Tibial nerve (tissue), 4 donors: ENCODE measurements at places on chromosomes 11 and 22.

DNA sequence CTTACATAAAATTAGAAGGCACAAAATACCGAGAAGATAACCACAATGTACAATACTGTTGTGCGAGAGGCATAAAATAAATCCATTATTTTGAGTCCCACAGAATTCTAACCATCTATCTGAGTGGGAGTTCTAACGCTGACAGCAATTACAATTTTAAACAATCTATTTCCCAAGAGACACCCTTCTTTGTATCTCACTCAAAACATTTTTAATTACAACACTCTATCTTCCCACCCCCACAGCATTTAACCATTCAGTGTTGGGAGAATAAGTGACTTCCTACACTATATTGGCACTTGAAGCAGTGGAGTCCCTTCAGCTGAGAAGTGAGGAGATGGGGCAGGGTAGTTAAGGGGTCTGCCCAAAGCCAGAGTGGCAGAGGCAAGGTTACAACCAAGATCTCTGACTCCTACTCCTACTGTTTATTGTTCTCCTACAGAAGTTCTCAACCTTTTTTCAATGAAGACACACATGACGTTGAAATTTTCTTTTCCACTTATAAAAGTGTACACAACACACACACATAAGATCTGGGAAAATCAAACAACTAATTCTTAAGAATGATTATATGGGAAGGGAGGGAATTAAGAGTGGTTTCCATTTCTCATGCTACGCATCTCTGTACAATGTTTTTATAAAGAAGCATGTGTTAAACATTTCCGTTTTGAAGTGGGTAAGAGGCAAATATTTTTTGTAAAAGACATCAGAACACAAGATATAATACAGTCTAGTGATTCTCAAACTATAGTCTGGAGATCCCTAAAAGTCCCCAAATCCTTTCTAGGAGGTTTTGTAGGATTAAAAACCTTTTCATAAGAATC lies 10.9 kb downstream of the SLC25A17 start:
- DNase-seq: no peak

GRCh38 chr22:36319595-36320497 lies 66.9 kb downstream of the APOL1 start:
- DNase-seq: no peak

DNA sequence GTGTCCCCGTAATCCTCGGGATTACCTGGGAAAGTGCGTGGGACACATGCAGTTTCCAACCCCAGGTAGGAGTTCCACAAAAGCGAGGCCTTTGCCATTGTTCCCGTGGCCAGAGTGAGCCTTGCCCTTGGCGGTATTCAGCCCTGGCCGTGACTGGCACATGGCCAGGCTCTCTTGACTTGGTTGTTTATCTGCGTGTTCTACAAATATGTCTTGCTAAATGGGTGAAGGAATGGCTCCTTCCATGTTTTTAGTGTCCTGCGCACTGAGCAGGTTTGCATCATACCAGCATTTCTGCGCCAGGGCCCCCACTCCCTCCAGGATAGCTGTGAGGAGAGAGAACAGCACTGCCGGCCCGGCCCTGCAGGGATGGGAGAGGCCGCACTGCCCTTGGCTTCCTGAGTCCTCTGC lies 20.0 kb downstream of the POLR3H start:
- DNase-seq: peak; percentile 66

GRCh38 chr22:29700206-29700899 lies 19.4 kb upstream of the CABP7 start:
- DNase-seq: no peak

GRCh38 chr11:14248580-14248981 lies 110.4 kb downstream of the RRAS2 start:
- no peak for DNase-seq

DNA sequence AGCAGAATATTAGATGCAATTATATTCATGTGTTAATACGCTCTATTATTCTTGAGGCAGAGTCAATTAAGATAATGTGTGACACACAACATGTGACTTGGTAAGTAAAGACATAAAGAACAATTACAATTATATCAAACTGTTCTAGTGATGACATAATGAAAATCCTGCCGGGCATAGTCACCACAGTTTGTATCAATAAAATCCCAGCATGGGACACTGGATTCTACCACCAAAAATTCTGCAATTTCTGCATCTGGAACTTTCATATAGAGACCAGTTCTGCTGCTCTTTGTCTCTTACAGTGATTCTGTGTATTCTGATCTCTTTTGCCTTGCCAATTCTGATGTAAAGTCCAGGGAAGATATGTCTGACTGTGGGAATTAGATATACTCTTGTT lies 495.6 kb upstream of the LRRC4C start:
- DNase-seq: no peak

DNA sequence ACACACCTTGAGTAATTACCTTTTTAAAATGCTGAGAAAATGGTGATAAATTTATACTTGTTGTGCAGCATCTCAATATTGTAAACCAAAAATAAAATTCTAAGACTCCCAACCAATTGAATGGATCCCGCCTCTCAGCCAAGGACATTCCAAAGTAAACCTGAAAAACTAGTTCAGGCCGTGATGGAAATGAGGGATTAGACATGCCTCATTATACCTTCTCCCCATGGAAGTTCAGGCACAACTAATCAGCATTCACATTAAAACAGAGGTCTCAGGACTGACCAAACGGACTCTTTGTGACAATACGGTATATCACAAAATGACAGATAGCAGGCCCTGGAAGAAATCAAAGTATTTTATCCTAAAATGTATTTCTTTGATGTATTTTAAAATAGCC lies 907.4 kb upstream of the RAG2 start:
- DNase-seq: no peak

DNA sequence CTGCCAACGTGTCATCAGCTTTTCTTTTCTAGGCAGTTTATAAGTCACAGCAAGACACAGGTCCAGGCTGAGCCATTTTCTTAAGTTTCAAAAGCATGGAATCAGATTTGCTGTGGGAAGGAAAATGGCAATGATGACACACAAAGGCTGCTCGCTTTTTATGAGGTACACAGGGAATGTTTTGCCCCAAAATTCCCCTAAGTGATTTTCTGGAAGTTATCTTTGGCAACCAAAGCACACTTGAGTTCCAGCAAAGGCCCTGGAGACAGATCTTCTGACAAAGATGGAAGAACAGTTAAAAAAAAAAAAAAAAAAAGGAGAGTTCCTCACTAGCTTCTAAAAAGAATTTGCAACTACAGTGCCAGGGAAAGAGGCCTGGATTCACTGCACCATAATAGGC lies 260.8 kb downstream of the LARGE1 start:
- peak; percentile 60 for DNase-seq

- no peak for DNase-seq
These were observed 24.1 kb upstream of the APOA1 start for GRCh38 chr11:116861539-116861938.

DNA sequence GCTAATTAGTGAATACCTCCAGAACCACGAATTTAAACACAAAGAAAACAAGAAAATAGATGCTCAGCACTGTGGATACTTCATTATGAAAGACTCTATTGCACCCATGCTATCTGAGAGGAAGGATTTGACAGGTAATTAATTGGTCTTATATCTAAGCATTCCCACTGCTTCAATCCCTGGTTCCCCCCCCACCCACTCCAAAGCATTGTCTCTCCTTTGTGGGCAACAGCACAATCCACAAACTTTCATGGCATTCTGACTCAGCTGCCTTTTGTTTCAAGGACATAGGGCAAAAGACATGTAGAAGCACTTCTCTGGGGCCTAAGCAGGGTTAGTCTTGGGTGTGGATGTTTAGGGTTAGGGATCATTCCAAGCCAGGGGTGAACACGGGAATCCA lies 551.4 kb downstream of the BUD13 start:
- DNase-seq: no peak

DNA sequence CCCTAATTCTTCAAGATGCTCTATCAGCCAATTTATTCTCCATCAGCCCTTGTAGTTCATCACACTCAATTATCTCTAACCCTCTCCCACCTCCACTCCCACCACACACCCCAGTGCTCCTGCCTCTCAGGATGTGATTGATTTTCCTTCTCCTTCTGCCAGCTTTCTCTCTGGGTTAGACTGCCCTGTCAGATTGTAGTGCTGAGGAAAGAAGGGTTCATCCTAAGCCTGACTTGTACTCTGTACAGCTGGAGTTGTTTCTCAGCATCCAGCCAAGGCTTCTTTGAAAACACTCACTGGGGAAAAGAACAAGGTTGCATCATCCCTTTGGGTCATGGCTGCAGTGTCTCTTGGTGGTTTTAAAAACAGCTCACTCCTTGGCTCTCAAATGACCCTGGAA lies 61.2 kb downstream of the CECR2 start:
- DNase-seq: no peak

GRCh38 chr22:24101966-24102365 lies 79.3 kb upstream of the SUSD2 start:
- no peak for DNase-seq

- DNase-seq: no peak
These were observed 12.9 kb downstream of the TMEM132A start for GRCh38 chr11:60937144-60937527.

DNA sequence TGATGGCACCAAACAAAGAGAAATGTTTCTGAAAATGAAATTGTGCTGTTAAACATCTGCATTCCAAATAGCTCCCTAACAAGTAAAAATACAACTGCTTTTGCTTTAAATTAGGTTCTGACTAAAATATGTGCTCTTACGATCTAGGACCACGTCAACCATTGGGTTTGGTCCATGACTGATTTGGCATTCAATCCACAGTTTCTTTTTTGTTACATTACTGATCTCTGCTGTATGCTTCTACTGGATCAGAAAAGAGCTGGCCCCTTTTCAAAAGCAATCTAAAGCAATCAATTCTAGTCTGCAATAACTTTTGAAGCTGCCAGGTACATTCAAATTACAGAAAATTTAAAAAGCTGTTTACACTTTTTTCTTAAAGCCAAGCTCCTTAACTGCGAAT lies 1047.1 kb upstream of the CCDC90B start:
- DNase-seq: no peak

GRCh38 chr11:67731583-67731982 lies 57.2 kb upstream of the ALDH3B2 start:
- no peak for DNase-seq

GRCh38 chr22:49404020-49404419 lies 423.7 kb downstream of the BRD1 start:
- no peak for DNase-seq
